NCI-H2107 (cell line): ENCODE measurements at places on chromosomes 6 and 20.

DNA sequence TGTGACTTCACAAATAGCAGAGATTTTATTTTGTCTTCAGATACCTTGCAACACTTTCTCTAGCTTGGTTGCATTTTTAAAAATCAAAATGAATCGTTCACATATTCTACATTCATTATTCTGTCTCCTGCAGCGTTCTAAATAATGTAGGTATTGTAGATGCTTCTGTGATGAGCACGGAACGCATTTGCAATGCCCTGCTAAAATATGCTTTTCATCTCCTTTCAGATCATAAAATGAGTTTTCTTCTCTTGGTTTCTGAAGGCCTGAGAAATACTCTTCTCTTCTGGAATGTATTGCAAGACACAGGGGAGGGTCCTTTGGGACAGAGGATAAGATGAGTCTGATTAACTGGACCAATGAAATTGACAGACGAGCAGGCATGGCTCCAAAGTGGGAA lies 390.7 kb downstream of the PREX1 start:
- DNase-seq, result no peak

- no peak for DNase-seq
Observed at GRCh38 chr6:34859951-34860350, 27.9 kb downstream of the TAF11 start.

- DNase-seq, result no peak
Observed at GRCh38 chr6:31713991-31714684, 1.0 kb upstream of the LY6G6D start.

DNA sequence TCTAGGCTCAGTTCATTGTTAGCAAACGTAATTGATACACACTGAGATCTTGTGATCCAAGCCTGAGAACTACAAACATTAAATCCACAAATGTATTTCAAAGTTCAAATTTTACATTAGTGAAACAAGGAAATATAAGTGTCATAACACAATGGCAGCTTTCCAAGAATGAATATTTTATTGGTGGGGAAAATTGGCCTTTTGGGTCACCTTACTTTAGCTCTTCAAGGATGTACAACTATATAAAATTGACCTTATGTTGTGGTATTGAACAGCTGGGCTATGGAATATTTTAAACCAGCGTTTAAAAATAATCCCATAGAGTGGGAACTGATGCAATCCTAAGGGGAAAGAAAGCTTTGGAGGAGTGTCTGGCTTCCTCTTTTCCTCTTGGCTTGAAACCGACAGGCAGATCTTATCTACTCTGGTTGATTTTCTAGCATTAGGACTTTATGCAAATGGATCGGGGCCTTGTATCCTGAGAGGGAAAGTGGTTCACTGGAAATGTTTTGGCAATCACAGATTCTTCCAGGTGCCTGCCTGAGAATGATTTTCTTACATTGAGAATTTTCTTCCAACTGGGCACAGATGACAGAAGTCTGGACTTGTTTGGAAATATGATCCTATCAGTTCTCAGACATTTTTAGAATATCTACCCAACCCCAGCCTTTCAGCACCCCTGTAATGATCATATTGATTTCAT lies 184.8 kb upstream of the ECI2 start:
- DNase-seq, result no peak

GRCh38 chr6:153957394-153957793 lies 81.6 kb upstream of the OPRM1 start:
- no peak for DNase-seq

GRCh38 chr6:54632984-54633565 lies 213.5 kb upstream of the FAM83B start:
- DNase-seq, result no peak

- no peak for DNase-seq
Observed at GRCh38 chr20:46050444-46050843, 21.4 kb downstream of the SLC12A5 start.

DNA sequence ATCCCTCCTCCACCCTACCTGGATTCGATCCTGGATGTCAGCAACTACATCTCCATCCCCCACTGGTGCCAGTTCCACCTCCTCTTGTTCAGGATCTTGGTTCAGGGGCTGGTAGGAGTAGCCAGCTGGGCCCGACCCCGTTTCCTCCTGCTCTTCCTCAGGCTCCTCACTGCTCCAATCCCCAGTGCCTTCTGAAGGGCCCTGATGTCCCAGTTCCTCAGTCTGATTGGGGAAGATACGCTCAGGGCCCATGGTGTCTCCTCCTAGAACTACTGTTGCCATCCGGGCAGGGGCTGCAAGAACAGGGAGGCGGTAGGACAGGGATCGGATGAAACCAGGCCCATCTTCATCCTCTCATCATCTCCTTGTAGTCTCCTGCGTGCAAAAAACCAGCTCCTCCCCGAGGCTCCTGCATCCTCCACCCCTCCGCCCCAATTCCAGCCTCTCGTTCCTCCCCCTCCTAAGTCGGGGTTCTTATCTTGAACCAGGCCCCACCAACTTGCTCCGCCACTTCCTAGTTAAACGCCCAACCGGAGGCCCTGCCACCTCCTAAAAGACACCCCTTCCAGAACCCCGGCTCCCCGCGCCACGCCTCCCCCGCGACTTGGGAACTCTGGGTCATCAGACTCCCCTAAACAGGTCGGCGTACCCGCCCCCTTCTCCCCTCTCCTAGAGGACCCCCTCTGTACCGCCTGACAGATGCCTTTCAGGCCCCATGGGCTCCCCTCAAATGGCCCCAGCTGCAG lies 476 bp downstream of the MEA1 start:
- DNase-seq, result no peak

GRCh38 chr6:32416036-32416435 lies 9.1 kb upstream of the BTNL2 start:
- DNase-seq, result no peak

GRCh38 chr6:44409207-44409794 lies 21.8 kb downstream of the CDC5L start:
- no peak for DNase-seq

DNA sequence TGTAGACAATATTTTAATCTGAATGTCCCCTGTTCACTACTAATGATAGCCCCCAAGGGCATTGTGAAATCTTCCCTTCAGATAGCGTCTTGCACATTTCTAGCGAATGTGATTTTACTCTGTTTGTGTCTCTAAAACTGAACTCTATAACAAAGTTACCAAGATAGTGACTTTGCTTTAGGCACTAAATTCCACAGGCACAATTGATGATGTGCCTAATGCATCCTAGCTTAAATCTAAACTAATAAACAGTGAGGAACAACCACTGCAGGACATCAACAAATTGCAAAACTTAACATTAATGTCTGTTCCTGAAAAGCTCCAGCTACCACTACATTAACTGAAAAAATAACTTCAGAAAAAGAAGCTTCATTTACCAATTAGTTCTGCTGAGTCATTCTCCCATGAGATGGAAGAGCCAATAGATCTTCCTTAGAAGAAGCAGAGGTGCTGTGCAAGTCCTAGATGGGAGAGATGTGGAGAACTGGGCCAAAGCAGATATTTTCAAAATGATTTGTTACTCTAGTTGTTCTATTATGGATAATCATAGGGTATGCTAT lies 1065.0 kb downstream of the EPHA7 start:
- DNase-seq, result no peak

DNA sequence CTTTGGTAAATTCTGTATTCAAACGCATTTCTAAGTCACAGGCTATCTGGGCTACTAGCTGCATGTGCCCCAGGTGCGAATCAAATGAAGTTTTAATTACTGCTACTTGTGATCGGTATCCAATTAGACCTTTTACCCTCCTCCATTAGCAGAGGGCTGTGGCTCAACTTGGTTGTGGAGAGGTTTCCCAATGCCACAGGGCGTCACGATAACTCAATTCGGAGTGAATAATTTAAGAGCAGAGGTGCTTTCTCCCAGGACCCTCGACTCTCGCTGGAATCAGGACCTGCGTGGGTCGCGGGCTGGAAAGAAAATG lies 640 bp downstream of the SAYSD1 start:
- no peak for DNase-seq

DNA sequence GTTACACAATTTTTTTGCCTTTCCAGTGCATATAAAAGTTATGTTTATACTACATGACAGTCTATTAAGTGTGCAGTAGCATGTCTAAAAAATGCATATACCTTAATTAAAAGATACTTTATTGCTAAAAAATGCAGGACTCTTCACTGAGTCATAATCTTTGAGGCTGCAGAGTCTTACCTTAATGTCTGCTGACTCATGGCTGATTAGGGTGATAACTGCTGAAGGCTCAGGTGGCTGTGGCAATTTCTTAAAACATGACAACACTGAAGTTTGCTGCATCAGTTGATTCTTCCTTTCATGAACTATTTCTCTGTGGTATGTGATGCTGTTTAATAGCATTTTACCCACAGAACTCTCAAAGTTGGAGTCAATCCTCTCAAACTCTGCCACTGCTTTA lies 19.1 kb downstream of the ZSCAN23 start:
- DNase-seq, result no peak
